H54 (cell line): ENCODE measurements at places on chromosomes 7 and 10.

- no peak for DNase-seq
These were observed 33.9 kb upstream of the SEMA3A start for GRCh38 chr7:84228526-84228925.

GRCh38 chr10:103637011-103637410 lies 143.5 kb downstream of the NEURL1 start:
- DNase-seq: no peak

DNA sequence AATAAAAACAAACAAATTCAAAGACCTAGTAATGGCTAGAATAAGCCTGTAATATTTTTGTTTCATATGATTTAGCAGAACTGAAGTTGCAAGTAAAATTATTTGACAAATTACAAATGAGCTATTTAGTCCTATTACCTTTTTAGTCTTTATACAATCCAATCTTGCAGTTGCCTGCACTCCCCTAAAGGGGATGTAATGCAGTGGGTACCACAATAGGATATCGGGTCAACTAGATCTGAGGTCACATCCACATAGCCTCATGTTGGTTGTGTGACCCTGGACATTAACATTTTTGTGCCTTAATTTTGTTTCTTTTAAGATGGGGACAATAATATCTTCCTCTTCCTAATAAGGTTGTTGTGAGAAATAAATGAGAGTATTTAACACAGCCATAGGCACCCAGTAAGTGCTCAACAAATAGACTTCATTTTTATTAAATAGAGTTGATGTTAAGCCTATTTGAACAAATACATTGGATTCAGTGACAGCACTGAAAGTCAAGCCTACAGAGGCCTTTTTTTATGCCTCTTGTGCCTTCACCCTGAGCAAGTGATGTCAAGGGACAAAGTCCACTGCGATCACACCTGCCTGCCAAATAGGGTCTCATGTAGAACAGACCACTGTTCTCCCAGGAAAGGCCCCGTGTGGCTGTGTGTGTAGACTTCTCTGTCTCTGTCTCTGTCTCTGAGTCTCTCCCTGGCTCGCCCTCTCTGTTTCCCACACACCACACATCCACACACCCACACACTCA lies 124.8 kb downstream of the EVX1 start:
- DNase-seq: no peak

DNA sequence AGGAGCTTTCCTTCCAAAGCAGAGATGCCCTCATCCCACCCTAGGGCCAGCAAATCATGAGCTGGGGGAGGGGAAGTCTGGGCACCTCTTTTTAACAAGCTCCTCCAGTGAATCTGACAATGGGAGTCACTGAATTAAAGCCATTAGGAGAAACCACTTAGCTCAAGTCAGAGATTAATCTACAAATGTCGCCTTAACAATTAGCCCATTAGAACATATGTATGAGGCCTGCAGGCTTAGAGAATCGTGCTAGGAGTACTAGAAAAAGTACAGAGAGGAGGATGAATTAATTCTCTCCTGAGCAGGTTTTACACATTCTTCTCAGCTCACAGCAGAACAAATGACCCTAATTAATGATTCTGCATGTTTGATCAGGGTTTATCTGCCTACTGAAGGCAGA lies 381.3 kb downstream of the KCNMA1 start:
- DNase-seq: no peak

DNA sequence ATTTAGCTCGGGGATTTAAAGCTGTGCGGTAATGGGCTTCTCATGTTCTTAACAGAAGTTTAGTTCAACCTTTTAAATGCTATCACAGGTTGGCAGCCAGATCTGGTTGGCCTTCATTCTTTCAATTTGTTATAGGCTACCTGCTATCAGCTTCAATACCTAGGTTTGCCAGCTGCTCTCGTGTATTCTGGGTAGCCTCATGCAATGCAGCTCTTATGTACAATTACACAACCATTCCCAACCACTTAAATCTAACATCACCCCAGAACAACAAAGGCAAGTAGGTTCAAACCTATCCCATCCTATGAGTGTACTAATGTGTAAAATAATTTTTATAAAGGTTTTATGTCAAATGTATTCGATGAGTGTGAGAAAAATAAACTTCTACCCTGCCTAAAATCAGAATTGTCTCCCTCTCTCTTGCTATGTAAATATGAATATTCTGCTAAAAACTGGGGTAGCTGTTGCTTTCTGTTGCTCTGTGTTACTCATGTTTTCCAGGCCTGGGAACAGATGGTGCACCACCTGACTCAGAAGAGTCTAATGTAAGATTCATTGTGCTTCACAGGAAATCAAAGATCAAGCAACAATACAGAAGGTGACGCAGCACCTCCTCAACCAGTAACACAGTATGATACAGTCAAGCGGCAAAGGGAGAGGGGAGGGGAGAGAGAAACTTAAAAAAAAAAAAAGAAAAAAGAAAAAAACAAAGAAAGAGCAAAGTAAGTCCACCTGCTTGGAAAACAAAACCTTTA lies 188.6 kb downstream of the ETV1 start:
- peak; percentile 70 for DNase-seq

- DNase-seq: no peak
These were observed 211.6 kb downstream of the PHF14 start for GRCh38 chr7:11185179-11185815.

GRCh38 chr7:1592299-1592871 lies 22.6 kb upstream of the PSMG3 start:
- DNase-seq: no peak

DNA sequence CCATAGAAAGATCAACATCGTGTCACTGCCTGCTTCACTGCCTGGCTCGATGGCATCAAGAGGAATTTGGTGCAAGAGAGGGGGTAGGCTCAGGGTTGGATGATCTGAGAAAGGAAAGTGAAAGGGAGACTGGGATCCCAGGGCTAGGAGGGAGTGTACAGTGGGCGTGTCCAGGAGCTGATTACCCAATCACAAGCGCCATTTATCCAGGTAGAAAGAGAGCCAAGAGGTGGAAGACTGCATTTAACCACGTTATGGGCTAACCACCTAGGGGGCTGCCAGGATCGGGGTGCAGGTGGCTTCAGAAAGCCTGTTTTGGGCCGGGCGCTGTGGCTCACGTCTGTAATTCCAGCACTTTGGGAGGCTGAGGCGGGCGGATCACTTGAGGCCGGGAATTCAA lies 10.3 kb downstream of the PODXL start:
- no peak for DNase-seq

DNA sequence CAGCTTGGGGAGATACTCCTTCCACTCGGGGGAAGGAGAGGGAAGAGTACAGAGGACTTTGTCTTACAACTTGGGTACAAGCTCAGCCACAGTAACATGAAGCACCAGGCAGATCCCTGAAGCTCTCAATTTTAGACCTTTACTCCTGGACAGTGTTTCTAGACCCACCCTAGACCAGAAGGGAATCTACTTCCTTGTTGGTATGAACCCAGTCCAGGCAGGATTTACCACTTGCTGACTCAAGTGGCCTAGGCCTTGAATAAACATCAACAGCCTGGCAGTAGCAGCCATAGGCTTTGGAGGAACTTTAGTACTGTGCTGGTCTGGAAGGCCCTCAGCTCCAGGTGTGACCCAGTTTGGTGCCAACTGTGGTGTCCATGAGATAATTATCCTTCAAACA lies 173.1 kb downstream of the ADRA2A start:
- no peak for DNase-seq

DNA sequence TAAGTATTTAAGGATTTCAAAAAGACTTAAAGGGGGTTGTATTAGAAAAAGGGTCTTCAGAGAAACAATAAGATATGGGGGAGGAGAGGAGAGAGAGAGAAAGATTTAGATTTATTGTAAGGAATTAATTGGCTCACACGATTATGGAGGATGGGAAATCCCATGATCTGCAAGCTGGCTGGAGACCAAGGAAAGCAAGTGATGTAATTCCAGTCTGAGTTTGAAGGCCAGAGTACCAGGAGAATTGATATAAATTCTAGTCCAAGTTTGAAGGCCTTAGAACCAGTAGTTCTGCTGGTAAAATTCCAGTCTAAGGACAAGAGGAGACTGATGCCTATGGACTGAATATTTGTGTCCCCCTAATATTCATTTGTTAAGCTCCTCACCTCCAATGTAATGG lies 20.6 kb upstream of the SLC13A1 start:
- DNase-seq: no peak

GRCh38 chr10:121865554-121865953 lies 62.3 kb downstream of the ATE1 start:
- no peak for DNase-seq

DNA sequence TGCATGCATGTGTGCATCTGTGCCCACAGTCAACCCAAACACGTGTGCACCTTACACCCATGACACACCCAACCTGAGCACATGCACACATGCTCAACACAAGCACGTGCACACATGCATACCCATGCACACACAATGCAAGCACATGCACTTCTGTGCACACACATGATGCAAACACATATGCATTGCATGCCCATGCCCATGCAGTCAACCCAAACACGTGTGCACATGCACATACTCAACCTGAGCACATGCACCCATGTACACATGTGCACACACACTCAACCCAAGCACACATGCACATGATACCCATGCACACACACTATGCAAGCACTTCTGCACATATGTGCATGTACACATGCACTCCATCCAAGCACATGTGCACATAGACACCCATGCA lies 84.5 kb upstream of the FAM20C start:
- no peak for DNase-seq

GRCh38 chr7:45032421-45032820 lies 32.4 kb downstream of the CCM2 start:
- DNase-seq: no peak

DNA sequence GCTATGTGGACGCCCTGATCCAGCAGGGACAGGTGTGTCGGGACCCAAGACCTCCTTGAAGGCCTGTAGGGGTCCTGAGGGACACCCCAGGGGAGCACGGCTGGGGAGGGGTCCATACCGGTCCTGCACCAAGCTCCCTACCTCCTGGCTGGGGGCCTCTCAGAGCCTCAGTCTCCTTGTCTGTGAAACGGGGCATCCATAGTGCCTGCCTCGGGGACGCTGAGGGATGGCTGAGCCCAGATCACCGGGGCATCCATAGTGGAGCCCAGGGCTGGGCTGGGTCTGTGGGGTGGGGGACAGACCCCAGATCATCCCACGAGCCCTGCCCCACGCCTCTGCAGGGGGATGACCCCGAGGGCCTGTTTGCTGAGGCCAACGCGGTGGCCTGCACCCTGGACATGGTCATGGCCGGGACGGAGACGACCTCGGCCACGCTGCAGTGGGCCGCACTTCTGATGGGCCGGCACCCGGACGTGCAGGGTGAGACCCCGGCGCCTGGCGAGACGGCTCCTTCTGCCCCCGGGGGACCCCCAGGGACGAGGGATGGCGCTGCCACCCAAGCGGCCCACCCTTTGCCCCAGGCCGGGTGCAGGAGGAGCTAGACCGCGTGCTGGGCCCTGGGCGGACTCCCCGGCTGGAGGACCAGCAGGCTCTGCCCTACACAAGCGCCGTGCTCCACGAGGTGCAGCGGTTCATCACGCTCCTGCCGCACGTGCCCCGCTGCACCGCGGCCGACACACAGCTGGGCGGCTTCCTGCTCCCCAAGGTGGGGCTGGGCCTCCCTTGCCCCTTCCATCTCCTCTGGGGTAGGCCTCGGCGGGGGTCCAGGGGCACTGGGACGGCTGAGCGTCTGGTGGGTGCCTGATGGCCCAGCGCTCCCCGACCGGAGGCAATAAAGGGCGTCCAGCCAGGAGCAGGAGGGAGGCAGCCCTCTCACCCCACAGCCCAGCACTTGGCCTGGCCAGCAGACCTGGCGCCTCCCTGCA lies 4.1 kb downstream of the CYP2W1 start:
- no peak for DNase-seq

- no peak for DNase-seq
These were observed 443 bp downstream of the RNF32 start for GRCh38 chr7:156640949-156641485.

GRCh38 chr10:103514244-103514643 lies 20.7 kb downstream of the NEURL1 start:
- DNase-seq: no peak

- no peak for DNase-seq
These were observed 1.7 kb downstream of the NPTX2 start for GRCh38 chr7:98618786-98619185.

DNA sequence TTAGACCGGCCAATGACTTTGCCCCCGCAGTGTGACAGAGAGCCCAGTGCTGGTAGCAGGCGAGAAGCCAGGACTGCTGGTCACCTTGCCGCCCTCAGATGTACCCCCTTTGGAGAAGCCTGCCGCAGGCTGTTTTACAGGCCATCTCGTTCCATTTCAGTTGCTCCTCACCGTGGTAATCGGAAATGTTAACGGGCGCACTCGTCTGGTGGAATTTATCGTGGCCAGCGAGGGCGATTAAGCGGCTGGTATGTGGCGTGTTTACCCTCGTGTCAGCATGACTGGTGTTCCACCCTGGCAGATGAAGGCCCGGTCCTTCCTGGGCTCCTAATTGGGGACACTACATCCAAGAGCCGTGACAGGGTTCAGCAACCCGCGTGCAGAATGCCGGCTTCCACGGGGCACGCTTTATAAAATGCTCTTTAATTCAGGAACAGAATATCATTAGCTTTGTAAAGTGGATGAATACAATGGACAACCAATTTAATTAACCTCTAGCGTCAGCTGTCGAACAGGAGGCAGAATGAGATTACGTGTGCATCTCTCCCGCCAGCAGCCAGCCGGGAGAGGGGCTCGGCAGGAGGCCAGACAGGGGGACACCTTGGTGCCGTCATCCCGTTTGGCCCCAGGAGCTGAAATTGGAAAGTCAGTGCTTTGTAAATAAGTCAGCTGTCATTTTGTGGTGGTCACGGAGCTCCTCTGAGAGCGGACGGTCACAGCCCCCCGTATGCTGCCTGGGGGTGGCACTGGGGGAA lies 108.3 kb downstream of the NKX6-2 start:
- no peak for DNase-seq

- no peak for DNase-seq
These were observed 128.2 kb downstream of the SEMA3E start for GRCh38 chr7:83520726-83521125.

DNA sequence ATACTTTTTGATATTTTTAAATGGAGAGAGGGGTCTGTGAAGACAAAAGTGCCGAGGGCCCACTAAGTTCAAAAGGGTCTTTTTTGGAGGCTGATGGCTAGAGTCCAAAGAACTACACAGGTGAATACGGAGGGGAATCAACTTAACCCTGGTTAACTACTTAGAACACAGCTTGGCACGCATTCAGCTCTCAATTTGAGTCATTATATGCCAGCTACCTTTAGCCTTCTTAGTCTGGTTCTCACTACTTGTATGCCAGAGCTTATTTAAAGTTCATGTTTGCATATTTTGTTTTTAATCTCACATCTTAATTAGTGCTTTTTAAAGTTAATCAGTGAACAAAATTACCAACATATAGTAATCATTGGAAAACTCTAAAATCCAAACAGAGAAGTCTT lies 80.8 kb downstream of the VWDE start:
- no peak for DNase-seq
